ENCODE measurements at places on chromosomes 11 and 22.

GRCh38 chr11:71109586-71109985 lies 142.8 kb downstream of the SHANK2 start:
- DNase-seq, result no peak

- no peak for DNase-seq
Observed at GRCh38 chr11:10564030-10564429, 4.4 kb downstream of the LYVE1 start.

- no peak for DNase-seq
Observed at GRCh38 chr22:43232445-43232844, 45.5 kb upstream of the TTLL12 start.

DNA sequence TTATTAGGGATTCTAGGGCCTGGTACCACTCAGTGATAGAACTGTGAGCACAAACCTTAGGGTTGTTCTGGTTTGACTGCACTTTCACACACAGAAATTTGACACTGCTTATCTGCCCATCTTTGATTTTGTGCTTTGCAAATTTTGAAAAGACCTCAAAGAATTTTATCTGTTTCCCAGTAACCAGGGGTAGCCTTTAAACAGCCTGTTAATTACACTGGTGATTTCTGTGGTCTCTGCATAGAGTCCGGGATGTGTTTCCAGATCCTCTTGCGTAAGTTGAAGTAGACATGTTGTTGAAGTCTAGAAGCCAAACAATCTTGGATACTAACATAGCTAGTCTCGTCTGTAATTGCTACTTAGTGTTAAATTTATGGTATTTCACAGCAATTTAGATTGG lies 75.3 kb downstream of the C22orf31 start:
- no peak for DNase-seq

DNA sequence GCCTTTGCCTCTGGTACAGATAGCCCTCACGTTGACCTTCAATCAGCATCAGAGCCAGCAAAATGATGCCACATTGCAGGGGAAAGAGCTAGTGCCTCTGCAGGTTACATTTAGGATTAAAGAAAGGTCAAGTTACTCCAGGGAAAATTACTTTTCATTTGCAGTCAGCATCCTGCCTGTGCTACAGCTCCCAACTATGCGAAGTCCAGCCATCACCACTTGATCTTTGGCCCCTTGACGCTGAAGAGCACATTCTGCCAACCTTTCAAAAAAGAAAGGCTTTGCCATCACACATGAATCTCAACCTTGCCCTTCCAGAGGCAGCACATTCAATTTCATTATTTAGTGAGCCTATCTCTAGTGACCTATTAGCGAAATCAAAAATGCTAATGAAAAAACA lies 11.3 kb downstream of the FJX1 start:
- no peak for DNase-seq

DNA sequence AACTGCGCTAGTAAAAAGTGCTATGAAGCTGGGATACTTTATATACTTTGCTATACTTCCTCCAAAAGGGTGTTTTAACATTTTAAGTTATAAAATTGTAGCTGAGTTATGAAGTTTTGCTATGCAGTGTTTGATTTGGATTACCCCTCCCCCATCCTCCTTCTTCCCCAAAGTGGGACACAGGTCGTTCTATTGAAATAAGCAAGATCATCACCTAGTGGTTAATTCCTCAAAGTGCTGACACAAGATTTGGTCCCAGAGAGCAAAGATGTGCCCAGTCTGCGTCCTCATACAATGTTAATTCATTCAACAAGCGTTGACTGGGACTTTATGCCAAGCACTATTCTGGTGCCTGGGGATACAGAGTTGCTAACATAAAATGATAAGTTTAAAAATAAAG lies 78.5 kb downstream of the SPON1 start:
- DNase-seq, result no peak

DNA sequence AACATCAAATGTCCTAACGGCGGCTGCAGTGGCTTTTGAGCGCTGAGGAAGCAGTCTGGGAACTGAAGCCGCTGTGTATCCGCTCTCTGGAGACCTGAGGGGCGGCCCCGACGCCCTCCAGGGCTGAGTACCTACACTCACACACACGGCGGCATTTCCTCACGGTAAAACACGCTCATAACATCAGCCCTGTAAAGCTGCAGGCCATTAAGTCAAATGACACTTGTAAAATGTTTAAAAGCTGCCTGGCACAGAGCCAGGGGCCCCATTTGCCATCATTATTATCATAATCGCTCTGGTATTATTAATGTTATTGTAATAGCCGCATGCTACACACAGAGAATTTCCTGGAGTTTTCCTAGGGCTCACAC lies 5.1 kb downstream of the CARS1 start:
- no peak for DNase-seq

DNA sequence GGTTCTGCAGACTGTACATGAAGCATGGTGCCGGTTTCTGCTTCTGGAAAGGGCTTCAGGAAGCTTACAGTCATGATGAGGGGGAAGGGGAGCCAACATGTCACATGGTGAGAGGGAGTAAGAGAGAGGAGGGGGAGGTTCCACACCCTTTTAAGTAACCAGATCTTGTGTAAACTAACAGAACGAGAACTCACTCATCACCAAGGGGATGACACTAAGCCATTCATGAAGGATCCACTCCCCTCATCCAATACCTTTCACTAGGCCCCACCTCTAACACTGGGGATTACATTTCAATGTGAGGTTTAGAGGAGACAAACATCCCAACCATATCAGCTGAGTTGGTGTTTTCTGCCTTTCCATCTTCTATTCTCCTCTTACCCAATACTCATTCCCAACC lies 83.5 kb downstream of the BDNF start:
- no peak for DNase-seq

DNA sequence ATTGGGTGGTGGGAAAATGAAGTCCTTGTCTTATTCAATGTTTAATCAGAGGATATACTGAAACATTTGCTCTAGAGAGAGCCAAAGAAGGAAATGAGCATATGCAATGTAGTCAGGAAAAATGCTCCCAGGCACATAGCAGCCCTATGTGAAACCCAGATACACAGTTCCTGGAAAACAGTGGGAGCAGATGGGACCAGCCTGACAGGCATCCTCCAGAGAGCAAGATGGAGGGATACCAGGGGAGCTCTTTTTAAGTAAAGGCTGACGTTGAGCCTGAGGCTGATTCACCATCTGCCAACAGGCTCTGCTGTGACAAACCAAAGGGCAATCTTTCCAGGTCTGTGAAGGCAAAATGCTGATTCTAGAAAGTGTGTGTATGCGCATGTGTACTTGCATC lies 559.4 kb upstream of the KIRREL3 start:
- no peak for DNase-seq
